Naive thymus-derived CD4-positive, alpha-beta T cell (primary cell): ENCODE measurements at places on chromosomes 5 and 9. TPM values are rescaled to one million over a fixed set of nuclear protein-coding genes. Genes with fewer than 3 reads are reported as not detected.

DNA sequence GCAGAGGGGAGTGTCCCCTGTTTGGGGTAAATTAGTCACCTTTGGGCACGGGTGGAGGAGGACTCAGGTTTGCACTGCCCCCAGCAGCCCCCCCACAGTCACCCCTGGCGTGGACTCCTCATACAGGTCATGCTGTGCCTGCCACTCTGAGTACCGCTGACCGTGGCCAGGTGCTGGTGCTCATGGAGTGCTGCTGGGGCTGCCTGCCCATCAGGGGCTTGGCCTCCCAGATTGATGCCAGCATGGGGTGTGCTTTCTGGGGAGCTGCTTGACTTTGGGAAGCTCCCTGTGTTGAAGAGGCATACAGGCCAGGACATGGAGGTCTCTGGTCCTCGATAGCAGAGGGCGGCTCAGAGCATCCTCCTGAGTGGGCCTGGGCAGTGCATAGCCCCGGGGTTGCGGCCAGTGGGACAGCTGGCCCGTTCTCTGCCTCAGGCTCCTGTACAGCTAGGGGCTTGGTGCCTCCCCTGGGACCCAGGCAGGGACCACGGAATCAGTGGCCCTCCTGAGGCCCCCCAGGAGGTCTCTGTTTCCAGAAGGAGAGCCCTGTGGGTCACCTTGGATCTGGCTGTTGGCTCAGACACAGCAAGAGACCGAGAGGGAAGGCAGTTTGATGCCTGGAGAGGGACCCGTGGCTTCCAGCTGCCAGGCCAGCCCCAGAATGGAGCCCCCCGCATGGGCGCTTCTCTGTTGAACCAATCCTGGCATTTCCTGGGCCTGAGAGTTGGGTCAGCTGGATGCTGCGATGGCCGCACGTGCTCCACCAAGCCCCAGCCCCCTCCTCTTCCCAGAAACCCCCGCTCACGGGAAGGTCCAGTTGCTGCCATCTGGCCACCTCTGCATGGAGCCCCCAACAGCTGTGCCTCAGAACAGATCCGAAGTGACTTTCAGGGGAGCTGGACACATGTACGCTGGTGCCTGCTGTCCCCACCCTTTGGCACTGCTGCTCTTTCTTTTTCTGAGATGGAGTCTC is 6.1 kb upstream of the AJM1 start:
- H3K36me3 ChIP-seq = no peaks in the 10 kb centered on the region
- DNase-seq = no peak
- H3K27me3 ChIP-seq = no peaks in the 10 kb centered on the region

GRCh38 chr9:106156465-106156864 is 462.1 kb downstream of the TMEM38B start:
- no peaks in the 10 kb centered on the region for H3K36me3 ChIP-seq
- no peak for DNase-seq
- H3K27me3 ChIP-seq = no peaks in the 10 kb centered on the region
- no peaks in the 10 kb centered on the region for H3K4me1 ChIP-seq

- no peaks in the 10 kb centered on the region for H3K4me1 ChIP-seq
- H3K4me3 ChIP-seq = no peak overlapping the region
- DNase-seq = no peak
- no peak overlapping the region for H3K27ac ChIP-seq
- H3K27me3 ChIP-seq = no peaks in the 10 kb centered on the region
- H3K36me3 ChIP-seq = no peaks in the 10 kb centered on the region
Measured at GRCh38 chr5:169100735-169101075, 200.2 kb downstream of the SLIT3 start.

GRCh38 chr5:37991301-37992299 is 151.8 kb upstream of the GDNF start:
- no peak overlapping the region for H3K27ac ChIP-seq
- no peak overlapping the region for H3K4me3 ChIP-seq

DNA sequence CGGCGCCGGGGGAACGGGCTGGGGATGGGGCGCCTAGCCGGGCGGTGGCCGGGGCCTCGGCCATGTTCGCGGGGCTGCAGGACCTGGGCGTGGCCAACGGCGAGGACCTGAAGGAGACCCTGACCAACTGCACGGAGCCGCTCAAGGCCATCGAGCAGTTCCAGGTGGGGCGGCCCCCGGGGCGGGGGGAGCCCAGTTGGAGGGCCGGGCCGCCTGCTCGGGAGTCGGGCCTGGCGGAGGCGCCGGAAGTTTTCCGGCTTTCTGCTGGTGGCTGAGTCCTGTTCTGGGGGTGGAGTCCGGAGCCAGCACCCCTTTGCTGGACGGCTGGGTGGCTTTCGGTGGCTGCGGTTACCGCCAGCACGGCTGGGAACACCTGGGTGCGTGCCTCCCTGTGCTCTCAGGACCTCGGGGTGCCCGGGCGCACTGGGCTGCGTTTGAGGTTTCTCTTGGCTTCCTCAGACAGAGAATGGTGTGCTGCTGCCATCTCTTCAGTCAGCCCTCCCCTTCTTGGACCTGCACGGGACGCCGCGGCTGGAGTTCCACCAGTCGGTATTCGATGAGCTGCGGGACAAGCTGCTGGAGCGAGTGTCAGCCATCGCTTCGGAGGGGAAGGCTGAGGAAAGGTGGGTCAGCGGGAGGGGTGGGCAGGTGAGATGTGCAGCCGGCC is 454 bp downstream of the NELFB start:
- DNase-seq = no peak
- H3K36me3 ChIP-seq = no peaks in the 10 kb centered on the region
- H3K4me3 ChIP-seq = peak overlapping the region; percentile 91
- H3K4me1 ChIP-seq = peaks cover 11% of the 10 kb centered on the region

DNA sequence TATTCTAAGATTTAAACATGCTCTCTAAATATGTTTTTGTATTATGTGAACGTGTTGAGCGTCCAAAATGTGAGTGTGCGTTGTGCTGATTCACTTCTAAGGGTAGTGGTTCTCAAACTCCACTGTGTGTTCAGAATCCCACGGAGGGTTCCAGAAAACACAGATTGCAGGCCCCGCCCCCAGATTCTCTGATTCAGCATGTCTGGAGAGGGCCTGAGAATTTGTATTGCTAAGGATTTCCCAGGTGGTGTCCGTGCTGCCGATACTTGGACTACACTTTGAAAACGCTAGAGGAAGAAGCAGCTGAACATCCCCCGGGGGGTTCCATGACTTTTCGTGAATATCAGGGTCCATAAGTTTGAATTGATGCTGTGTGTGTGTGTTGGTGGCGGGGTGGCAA is 1043.2 kb upstream of the WWC1 start:
- no peaks in the 10 kb centered on the region for H3K36me3 ChIP-seq
- H3K27ac ChIP-seq = no peak overlapping the region
- no peak overlapping the region for H3K4me3 ChIP-seq
- H3K27me3 ChIP-seq = no peaks in the 10 kb centered on the region

GRCh38 chr5:56060276-56061110 is 65.7 kb upstream of the IL6ST start:
- H3K4me3 ChIP-seq = no peak overlapping the region
- peaks cover 69% of the 10 kb centered on the region for H3K4me1 ChIP-seq
- H3K27ac ChIP-seq = peak overlapping the region; percentile 58
- no peaks in the 10 kb centered on the region for H3K36me3 ChIP-seq
- DNase-seq = peak; percentile 36

The CDH9 gene
- not detected for total RNA-seq

The ATG12 gene
- 82.9 TPM for total RNA-seq
